Stimulated activated naive CD8-positive, alpha-beta T cell treated with anti-CD3 and anti-CD28 coated beads, Interleukin-15, Interleukin-2, amounts not matched to agents 100 U/mL and 50 U/mL, for 24 hours (primary cell): ENCODE measurements at places on chromosomes 12 and 14.

DNA sequence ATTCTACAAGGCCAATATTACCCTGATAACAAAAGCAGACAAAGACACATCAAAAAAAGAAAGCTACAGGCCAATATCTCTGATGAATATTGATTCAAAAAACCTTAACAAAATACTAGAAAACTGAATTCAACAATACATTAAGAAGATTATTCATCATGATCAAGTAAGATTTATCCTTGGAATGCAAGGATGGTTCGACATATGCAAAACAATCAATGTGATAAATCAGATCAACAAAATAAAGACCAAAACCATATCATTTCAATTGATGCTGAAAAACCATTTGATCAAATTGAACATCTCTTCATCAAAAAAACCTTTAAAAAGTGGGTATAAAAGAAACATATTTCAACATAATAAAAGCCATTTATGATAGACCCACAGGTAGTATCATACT lies 117.3 kb downstream of the CPNE8 start:
- DNase-seq: no peak

GRCh38 chr14:99331811-99332210 lies 59.8 kb upstream of the BCL11B start:
- no peak for DNase-seq

DNA sequence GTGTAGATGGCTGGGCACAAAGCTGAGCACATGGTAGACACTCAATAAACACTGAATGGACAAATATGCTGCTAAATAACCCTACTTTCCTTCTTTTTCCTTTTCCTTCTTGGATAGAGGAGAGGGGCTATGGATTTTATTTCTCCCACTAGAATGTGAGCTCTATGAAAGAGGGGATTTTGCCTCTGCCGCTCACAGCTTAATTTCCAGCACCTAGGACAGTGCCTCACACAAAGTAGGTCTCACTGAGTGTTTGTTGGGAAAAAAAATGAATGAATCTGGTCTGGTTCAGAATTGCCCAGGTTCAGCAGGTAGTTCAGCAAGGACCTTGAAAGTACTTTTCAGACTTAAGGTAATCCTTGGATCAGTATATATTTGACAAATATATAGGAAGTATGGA lies 65.5 kb downstream of the WSCD2 start:
- no peak for DNase-seq

- DNase-seq: no peak
Measured at GRCh38 chr12:111870706-111871105, 28.7 kb downstream of the MAPKAPK5 start.

DNA sequence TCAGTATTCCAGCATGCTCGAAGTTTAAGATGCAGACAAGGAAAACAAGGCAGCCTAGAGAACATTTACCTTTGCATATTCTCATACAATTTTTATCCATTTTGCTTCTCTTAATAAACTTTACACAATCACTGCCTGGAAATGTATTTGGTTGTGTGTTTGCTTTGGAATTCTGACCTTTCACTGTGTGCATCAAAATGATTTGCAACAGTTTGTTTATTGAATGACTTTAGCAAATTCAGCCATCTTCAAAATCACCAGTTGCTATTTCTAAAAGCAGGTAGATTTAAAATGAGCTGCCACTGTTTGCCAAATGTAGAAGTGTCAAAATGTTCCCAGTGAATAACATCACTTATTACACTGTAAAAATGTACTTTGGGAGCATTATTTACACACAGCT lies 669.9 kb downstream of the SLC16A7 start:
- DNase-seq: no peak

DNA sequence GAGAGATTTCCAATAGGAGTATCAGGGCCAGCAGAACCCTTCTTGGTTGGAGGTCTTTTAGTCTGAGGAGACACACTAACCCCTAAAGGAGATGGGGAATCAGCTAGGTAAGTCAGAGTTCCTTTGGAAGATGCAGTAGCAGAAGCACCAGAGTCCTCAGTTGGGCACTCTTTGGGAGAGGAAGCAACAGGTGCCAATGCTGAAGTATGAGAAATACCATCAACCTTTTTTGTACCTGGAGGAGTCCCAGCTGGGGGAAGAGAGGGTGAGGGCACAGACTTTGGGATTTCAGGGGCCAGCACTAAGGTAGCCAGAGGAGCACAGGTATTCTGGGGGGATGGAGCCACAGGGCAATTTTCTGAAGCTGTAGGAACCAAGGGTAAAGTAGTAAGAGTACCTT lies 6.0 kb downstream of the NACA start:
- DNase-seq: no peak

DNA sequence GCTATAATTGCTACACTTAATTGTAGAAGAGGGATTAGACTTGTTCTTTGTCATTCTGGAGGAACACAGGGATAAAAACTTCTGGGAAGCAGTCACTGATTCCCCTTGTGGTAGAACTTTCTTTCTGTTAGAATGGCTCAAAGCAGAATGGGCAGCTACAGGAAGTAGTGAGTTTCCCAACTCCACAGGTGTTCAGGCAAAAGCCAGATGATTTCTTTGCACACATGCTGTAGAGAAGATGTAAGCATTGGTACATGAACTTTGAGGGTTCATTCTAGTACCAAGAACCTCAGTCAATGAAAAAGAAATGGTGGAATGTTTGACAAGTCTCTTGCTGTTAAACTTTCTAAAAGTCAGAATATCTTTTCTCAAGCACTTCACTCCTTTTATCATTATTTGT lies 4.3 kb downstream of the NDUFA9 start:
- no peak for DNase-seq

DNA sequence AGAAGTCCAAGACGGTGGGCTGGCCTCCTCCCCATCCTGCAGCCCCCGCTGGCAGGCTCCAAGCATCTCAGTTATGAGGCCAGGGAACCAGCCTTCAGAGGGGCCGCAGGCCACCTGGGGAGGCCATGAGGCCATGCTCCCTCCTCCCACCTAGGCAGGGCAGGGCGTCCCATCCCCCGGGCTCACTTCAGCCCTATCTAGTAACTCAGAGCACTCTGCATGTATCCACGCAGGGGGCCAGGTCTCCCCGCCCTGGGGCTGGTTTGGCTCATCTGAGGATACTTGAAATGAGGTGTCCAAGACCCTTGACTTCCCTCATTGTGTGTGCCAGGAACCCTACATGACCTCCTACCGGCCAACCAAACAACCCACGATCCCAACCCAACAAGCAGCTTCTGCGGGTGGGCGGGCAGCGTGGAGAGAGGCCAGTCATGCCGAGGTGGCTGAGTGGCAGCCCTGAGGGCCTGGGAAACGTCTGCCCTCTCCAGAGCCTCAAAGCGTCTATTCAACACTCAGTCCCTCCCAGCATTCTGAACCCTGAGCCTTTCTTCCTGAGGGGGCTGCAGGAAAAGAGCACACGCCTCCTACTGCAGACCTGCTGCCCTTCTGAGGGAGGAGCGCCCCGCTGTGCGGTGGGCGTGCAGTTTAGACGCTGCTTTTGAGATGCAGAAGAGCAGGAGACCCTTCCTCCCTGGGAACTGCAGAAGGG lies 16.8 kb downstream of the ISCA2 start:
- DNase-seq: no peak

- no peak for DNase-seq
Measured at GRCh38 chr14:105139831-105140239, 28.7 kb downstream of the JAG2 start.

- peak; percentile 54 for DNase-seq
Measured at GRCh38 chr12:112979041-112979680, 842 bp downstream of the OAS2 start.

DNA sequence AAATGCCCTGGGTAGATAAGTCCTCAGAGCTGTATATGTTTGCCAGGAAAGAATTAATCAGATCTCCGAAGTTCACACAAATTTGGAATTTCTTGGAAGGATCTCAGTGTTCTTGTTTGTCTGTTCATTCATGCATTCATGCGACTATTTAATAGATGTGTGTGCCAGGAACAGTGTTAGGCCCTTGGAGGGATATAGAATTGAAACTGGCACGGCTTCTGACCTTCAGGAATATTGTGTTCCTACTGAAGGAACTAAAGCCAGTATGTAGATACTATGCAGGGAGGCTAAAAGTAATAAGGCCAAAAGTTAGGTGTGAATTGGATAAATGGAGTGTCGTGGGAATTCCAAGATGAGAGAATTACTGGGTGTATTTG lies 166.0 kb upstream of the NOS1 start:
- no peak for DNase-seq

GRCh38 chr12:85633491-85633890 lies 202.7 kb downstream of the RASSF9 start:
- DNase-seq: no peak
